PC-3 (cell line): ENCODE measurements at places on chromosomes 1 and 21. TPM values are rescaled to one million over a fixed set of nuclear protein-coding genes. Genes with fewer than 3 reads are reported as not detected.

The OR6N1 gene
- not detected in 2 replicates for total RNA-seq

The ALX3 gene
- total RNA-seq: not detected in 2 replicates

The FRRS1 gene
- total RNA-seq: 14.5 and 16.3 TPM in 2 replicates

The TBX19 gene
- total RNA-seq: 0.23 and 0.36 TPM in 2 replicates

The NRDC gene
- total RNA-seq: 96.8 and 116 TPM in 2 replicates

The CBR3 gene
- 49.3 and 56.3 TPM in 2 replicates for total RNA-seq

The NEXN gene
- total RNA-seq: 3.1 and 3.5 TPM in 2 replicates

The MNDA gene
- not detected in 2 replicates for total RNA-seq
